ENCODE measurements at places on chromosomes 5 and 9. TPM values are rescaled to one million over a fixed set of nuclear protein-coding genes. Genes with fewer than 3 reads are reported as not detected.

Gene INPP5E
- 5.9 TPM for total RNA-seq

Gene ADAMTSL1
- total RNA-seq: 25.0 TPM

Gene PCDHGB7
- total RNA-seq: 4.2 TPM

Gene GBGT1
- 4.6 TPM for total RNA-seq

Gene IFNA2
- total RNA-seq: 0.09 TPM

Gene SLC45A2
- total RNA-seq: 0.09 TPM

Gene CARD9
- 1.2 TPM for total RNA-seq

Gene VLDLR
- total RNA-seq: 18.9 TPM

Gene KIF27
- total RNA-seq: 6.3 TPM

Gene ZNF608
- total RNA-seq: 19.5 TPM

Gene PLAC8L1
- total RNA-seq: 0.18 TPM

Gene SMIM33
- not detected for total RNA-seq

Gene BHMT2
- total RNA-seq: 2.7 TPM

Gene CDK7
- total RNA-seq: 18.3 TPM

All from muscle of leg (tissue), 16 donors.